SK-N-SH treated with all-trans-retinoic acid at 6 μM for 48 hours (cell line): ENCODE measurements at places on chromosomes 7 and 10.
A peak's percentile ranks its signal among the peaks of the same experiment; 100 is the strongest.

- ATAC-seq, result no peak
Observed at GRCh38 chr10:79026341-79026761, 42.4 kb upstream of the ZMIZ1 start.

GRCh38 chr10:112784022-112784461 lies 166.0 kb upstream of the TCF7L2 start:
- ATAC-seq, result no peak

DNA sequence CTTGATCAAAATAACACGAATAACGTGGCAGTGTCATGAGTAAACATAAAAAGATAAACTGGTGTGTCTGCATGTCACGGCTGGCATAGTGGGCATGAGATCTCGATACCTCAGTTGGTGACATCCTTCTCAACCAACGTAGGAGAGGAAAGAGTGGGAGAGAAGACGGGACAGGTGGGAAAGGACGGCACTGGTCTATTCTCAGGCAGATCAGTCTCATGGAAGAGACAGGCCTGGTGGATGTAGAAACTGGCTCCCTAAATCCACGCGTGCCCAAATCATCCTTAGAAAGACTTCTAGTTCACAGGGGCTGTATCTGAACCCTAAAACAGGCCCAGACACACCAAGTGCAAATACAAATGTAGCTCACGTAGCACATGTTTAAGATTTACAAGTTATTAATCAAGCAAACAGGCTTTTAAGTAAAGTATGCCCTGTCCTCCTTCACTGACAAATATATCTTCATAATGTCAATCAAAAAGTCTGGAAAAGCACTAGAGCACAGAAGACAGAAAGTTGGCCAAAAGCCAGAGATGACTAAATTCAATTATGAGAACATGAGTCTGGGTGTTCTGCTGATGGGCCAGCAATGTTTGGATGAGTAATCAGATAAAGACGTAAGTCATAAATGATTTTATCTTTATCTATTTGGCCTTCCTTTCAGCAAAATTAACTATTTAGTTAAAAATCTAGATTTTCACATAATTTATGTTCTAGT lies 56.3 kb downstream of the SFMBT2 start:
- no peak for ATAC-seq

- no peak for ATAC-seq
Observed at GRCh38 chr7:16278167-16278787, 143.1 kb downstream of the CRPPA start.

DNA sequence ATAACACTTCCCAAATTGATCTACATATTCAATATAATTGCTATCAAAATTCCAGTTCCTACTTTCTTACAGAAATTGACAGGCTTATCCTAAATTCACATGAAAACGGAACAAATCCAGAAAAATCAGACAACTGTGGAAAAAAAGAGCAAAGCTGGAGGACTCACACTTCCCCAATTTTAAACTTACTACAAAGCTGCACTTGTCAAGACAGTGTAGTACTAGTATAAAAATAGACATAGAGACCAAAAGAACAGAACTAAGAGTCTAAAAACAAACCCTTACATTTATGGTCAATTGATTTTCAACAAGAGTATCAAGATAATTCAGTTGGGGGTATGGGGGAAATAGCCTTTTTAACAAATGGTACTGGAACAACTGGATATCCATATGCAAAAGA lies 27.5 kb downstream of the LMBR1 start:
- no peak for ATAC-seq

DNA sequence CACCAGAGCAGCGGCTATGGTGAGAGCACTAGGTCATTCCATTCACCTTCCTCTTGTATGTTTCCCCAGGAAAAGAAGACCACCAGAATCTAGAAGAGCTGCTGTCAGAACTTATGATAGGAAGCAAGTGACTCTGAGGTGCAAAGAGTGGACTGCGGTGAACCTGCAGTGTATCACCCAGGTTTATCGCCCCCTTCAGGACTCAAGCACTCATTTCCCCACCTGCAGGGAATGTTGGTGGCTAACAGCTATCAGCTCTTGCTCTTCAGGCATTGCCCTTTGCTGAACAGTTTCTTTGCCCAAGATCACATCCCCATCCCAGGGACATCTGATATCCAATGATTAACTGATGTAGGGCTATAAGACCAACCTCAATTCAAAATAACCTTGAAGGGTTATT lies 66.3 kb upstream of the IL6 start:
- ATAC-seq, result peak; percentile 44; the same call in 2 of the 3 replicates

GRCh38 chr10:89663144-89663543 lies 18.1 kb upstream of the PANK1 start:
- no peak for ATAC-seq

GRCh38 chr7:13099154-13099795 lies 411.8 kb downstream of the ARL4A start:
- no peak for ATAC-seq

- ATAC-seq, result no peak
Observed at GRCh38 chr7:55108818-55109217, 90.0 kb downstream of the EGFR start.

GRCh38 chr7:13742811-13743210 lies 246.7 kb downstream of the ETV1 start:
- ATAC-seq, result peak; percentile 94

DNA sequence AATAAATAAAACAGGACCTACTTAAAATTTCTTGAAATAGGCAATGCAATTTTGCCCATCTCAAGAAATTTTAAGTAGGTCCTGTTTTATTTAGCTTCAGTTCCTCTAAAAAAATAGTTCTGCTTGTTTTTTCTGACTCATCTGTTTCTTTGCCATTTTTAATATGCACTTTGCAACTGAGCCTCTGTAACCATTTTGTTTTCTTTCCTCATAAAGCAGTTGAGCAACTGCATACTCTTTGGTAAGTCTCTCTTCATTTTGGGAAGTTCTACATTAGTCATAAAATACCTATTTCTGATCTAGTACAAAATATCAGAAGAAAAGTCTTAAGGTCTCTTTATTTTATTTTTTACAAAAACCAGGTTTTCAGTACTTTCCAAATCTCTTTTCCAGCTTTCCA lies 18.0 kb downstream of the TAS2R40 start:
- no peak for ATAC-seq

DNA sequence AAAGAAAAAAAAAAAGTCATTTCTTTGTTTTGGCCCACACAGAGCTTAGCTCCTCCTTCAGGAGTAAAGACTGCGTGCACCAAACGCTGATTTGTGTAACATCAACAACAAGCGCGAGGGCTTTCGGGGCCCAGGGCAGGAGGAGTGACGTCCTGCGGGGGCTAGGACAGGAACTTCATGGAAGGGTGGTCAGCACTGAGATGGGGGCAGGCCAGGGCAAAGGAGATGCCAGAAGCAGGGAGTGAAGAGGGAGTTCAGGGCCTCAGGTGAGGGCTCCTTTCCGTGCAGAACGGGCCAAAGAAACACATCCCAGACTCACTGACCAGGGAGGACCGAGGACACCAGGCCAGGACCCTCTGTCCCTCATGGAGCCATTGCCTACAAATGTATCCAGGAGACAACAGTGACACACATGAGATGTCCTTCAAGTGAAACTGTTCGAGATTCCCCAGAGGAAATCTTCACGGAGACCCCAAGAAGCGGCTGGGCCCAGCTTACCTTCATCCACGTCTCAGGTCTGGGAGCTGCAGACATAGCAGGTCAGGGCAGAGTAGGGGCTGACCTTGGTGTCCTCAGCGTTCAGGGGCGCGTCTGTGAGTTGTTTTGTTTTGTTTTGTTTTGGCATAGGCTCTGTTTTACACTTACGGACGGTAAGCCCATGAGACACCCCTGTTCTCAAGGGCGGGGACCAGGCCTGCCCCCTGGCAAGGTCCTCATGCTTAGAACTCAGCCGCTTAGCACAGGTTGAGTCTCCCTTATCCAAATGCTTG lies 30.4 kb upstream of the SHH start:
- no peak for ATAC-seq

- no peak for ATAC-seq
Observed at GRCh38 chr7:141122736-141123135, 48.9 kb downstream of the TMEM178B start.

- ATAC-seq, result no peak
Observed at GRCh38 chr10:117677890-117678500, 135.4 kb downstream of the EMX2 start.

- peak; percentile 67 for ATAC-seq
Observed at GRCh38 chr7:131581241-131582051, 25.0 kb upstream of the PODXL start.

GRCh38 chr10:71001470-71001869 lies 113.1 kb upstream of the PCBD1 start:
- no peak for ATAC-seq

GRCh38 chr7:27101957-27102580 lies 414 bp downstream of the HOXA2 start:
- ATAC-seq, result no peak

DNA sequence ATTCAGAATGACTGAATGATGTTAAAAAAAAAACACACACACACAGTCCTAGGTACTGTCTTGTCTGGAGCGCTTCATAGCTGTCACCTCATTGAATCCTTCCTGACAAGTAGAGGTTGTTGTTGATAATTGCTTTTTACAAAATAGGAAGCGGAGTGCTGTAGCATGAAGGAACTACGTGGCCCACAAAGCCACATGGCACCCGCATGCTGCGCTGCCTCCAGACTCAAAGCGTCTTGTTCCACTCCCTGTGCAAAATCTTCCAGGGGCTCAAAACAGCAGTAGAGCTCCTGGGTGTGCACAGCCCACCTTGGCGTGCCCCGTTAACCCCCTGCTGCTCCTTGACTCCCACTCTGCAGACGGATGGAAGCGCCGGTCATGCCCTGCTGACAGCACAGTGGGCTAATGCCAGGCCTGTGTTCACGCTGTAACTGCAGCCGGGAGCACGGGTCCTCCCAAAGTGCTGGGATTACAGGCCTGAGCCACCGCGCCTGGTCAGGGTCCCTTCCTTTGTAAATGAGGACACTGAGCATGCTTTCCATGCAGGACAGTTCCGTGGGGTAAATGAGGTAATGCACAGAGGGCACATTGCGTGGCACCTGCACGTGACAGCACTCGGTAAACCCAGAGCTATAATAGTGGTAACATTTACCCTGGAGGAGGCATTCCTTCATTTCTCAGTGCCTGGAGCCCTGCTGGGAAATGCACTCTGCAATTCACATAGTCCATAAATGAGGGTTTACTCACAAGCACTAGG lies 91.1 kb upstream of the GNA12 start:
- ATAC-seq, result no peak

DNA sequence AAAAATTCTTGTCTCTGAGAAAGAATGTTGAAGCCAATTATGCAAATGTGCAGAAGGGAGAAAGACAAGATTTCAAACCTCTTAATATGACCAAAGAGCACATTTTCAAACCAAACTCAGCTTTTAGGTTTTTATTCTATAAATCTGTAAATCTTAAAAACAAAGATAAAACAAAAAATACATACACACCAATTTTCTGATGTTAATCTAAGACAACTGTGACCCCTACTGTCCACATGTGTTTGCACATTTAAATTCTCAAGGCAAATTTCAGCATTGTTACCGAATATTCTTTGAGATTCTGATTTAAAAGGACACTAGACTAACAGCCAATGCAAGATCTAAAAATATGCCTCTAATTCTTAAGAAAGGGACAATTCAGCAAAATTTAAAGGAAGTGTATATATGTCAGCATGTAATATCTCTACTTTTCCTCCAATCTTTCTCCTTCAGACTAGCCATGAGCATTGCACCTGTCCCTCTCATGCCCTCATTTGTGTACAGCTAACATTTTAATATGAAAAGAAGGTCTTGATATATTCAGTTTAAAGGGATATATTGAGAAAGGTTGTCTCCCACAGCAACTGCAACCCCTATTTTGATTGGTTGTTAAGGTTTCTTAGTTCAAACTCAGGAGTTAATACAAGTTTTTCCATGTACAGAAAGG lies 417.9 kb downstream of the IPMK start:
- ATAC-seq, result no peak

- no peak for ATAC-seq
Observed at GRCh38 chr10:107433605-107434004, 269.1 kb upstream of the SORCS1 start.

DNA sequence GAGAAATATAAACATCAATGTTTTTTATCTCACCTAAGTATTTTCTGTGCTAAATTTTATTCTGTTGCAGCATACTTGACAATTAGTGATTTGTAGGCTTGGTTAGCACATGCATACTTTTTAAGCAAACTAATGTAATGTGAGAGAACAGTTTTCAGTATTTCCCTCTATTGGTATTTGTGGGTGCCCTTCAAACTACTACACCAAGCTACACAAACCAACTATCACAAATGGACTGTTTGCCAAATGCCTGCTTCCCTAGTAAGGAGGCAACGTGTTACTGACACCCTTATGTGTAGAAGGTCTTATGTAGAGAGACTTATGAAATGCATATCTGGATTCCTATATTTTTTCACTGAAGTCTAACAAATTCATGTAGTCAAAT lies 98.4 kb upstream of the FZD1 start:
- peak; percentile 36 for ATAC-seq

GRCh38 chr10:44949127-44949802 lies 10.3 kb upstream of the RASSF4 start:
- no peak for ATAC-seq

DNA sequence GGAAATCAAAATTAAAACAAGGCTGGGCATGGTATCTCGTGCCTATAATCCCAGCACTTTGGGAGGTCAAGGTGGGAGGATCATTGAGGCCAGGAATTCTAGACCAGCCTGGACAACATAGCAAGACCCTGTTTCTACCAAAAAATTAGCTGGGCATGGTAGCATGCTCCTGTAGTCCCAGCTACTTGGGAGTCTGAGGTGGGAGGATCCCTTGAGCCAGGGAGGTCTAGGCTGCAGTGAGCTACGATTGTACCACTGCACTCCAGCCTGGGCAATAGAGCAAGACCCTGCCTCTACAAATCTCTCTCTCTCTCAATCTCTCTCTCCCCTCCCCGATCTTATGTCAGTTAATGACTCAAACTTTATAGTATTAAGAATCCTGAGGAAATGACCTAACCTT lies 3.8 kb downstream of the KPNA7 start:
- no peak for ATAC-seq

- no peak for ATAC-seq
Observed at GRCh38 chr7:155818820-155819168, 6.5 kb upstream of the SHH start.

GRCh38 chr7:21911341-21911875 lies 34.3 kb downstream of the CDCA7L start:
- peak; percentile 39; the same call in 1 of the 3 replicates for ATAC-seq

- no peak; the same call in 2 of the 3 replicates for ATAC-seq
Observed at GRCh38 chr7:45421806-45422205, 152.4 kb upstream of the ADCY1 start.

DNA sequence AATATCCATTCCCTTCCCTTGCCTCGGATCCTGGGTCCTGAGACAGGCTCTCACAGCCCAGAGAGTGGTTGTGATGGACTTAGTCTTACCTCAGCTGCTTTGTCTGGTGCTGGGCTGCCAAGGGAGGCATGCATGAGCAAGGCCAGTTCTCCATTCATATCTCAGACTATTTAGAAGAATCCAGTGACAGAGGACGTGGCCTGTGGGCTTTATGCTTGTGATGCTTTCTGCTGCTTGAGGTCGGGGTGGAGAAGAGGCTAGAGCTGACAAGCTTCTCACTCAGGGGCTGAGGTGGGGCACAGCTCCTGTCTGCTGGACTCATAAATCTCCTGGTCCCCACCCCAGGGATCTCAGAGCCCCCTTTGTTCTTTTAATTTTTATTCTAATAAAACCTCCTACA lies 66.8 kb downstream of the DNAJC12 start:
- no peak for ATAC-seq
